Caki2 (cell line): ENCODE measurements at places on chromosomes 13 and 19. TPM values are rescaled to one million over a fixed set of nuclear protein-coding genes. Genes with fewer than 3 reads are reported as not detected.

Gene LILRA6
- not detected in 2 replicates for total RNA-seq

DNA sequence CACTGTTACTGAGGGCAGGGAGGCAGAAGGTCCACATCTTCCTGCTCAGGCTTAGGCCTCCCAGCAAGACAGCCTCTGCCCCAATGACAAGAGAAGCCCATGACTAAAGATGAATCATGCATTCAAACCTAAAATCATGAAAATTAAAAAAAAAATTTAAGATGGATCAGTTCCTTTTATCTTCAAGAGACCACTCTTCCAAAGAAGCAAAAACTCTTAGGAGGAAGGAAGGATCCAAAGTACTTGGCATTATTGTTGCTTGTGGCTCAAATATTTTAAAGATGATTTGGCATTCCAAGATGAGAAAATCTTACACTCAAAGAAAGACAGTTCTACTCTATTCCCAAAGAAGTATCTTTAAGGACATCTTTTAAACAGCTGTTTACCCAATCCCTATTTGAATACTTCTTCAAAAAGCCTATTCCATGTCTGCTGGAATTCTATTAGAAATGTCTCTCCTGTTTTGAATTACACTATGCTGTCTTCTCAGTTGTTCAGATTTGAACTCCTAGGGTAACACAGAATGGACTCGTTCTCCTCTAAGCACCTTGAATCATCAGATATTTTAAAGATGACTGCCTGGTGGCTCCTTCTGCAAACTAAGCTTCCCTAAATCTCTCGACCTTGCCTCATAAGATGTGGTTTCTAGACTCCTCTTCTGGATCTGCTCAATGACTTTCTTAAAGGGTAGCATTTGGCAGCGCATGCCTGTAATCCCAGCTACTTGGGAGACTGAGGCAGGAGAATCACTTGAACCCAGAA is 7.0 kb downstream of the SERP2 start:
- no peak for DNase-seq

GRCh38 chr19:18795540-18795939 is 4.4 kb upstream of the COMP start:
- no peak for DNase-seq

DNA sequence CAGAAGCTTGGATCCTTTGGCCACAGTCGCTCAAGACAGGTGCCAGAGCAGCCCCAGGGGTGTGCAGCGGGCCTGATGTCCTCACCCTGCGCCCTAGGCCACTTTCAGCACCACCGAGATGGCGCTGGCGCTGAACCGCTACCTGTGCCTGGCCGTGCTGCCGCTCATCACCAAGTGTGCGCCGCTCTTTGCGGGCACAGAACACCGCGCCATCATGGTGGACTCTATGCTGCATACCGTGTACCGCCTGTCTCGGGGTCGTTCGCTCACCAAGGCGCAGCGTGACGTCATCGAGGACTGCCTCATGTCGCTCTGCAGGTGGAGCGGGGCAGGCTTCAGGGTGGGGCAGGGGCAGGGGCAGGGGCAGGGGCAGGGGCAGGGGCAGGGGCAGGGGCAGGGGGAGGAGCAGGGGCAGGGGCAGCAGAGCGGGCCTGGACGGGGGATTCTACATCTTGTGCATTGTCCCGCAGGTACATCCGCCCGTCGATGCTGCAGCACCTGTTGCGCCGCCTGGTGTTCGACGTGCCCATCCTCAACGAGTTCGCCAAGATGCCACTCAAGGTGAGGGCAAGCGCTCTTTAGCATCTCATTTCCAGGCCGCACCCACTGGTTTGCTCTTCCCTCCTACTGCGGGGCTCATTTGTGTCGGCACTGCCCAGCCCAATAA is 69.1 kb downstream of the RYR1 start:
- DNase-seq, result no peak

GRCh38 chr19:49556412-49557398 is 23.7 kb downstream of the NOSIP start:
- DNase-seq, result no peak

GRCh38 chr13:113746143-113746525 is 12.9 kb upstream of the TMEM255B start:
- no peak for DNase-seq

DNA sequence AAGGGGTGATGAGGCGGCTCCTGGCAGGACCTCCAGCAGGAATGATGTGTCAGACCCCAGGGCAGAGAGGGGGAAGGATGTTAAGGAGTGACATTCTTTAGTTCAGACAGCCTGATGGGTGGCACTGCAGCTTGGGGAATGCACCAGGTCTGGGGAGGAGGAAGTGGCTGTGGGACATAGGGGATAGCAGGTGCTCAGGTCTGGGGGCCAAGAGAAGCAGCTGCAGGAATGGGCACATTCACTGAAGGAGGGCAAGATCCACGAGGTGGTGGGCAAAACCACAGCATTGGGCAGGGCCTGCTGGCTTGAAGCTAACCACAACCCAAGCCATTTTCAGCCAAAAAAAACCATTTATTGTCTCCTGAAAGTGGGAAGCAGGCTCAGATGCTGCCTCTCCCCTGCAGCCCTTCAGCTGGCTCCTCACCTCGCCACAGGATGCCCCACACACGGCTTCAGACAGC is 26.5 kb downstream of the COMP start:
- DNase-seq, result no peak

GRCh38 chr13:62932256-62932883 is 1516.7 kb upstream of the PCDH20 start:
- DNase-seq, result no peak
